ENCODE measurements at places on chromosomes 13 and 19. TPM values are rescaled to one million over a fixed set of nuclear protein-coding genes. Genes with fewer than 3 reads are reported as not detected.

Gene RNF225
- polyA plus RNA-seq: 1.6 TPM

Gene RASIP1
- 7.0 TPM for polyA plus RNA-seq

Gene KLF1
- polyA plus RNA-seq: not detected

Gene NBEA
- polyA plus RNA-seq: 0.51 TPM

Gene NXNL1
- polyA plus RNA-seq: not detected

Gene MAB21L1
- polyA plus RNA-seq: 0.06 TPM

Gene ODAD3
- 0.20 TPM for polyA plus RNA-seq

Gene SYDE1
- 3.9 TPM for polyA plus RNA-seq

Gene KCNK6
- polyA plus RNA-seq: 30.2 TPM

Gene SLC10A2
- not detected for polyA plus RNA-seq

Gene CACNG8
- 0.01 TPM for polyA plus RNA-seq

Gene ZNF99
- polyA plus RNA-seq: not detected

Gene NTN5
- 0.39 TPM for polyA plus RNA-seq

Gene SYNGR4
- not detected for polyA plus RNA-seq

Gene CBY2
- not detected for polyA plus RNA-seq

Gene CD37
- 2.5 TPM for polyA plus RNA-seq

Gene SERTM1
- polyA plus RNA-seq: not detected

Gene TSKS
- 0.06 TPM for polyA plus RNA-seq

Gene ZNF600
- 8.2 TPM for polyA plus RNA-seq

Gene ZNF699
- polyA plus RNA-seq: 0.57 TPM

Gene JSRP1
- 0.20 TPM for polyA plus RNA-seq

Gene ZNF543
- polyA plus RNA-seq: 1.4 TPM

Gene TRPM4
- polyA plus RNA-seq: 43.7 TPM

Gene EFNB2
- polyA plus RNA-seq: 8.0 TPM
